ENCODE measurements at places on chromosomes 11 and 22.

DNA sequence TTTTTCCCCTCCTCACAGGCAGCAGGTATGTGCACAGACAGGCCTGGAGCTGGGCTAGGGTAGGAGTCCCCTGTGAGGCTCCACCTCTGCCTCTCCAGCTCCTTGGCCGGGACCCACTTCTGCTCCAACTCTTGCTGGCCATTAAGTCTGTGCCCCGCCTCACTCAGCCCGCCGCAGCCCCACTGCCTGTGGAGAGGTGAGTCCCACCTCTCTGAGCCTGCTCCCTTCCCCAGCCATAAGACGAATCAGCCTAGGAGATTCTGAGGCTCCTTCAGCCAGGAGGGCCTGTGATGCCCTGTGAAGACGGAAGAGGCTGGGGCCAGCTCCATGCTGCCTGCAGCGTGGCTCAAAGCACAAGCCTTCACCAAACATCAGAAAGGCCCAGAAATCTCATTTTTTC is 23.0 kb downstream of the TSKU start:
- no peak for DNase-seq

- no peak for DNase-seq
These were observed 17.7 kb downstream of the PHLDB1 start for GRCh38 chr11:118625036-118625690.

GRCh38 chr11:41786087-41786486 is 326.6 kb upstream of the LRRC4C start:
- DNase-seq, result peak; percentile 0

DNA sequence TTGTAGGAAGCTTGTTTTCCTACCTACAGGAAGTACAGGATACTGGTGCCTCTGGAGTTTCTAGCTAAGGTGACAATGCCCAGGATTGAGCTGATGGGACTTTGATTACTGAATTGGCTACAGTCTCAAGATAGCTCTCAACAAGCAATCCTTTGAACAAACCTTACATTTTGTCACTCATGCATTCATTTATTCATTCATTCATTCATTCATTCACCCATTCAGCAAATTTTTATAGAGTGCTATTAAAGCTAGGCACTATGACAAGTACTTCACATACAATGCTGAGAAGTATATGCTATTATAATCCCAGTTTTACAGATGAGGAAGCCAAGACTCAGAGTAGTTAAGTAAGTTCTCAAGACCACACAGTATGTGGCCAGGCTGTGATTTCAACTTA is 103.1 kb upstream of the MTMR2 start:
- DNase-seq, result no peak

DNA sequence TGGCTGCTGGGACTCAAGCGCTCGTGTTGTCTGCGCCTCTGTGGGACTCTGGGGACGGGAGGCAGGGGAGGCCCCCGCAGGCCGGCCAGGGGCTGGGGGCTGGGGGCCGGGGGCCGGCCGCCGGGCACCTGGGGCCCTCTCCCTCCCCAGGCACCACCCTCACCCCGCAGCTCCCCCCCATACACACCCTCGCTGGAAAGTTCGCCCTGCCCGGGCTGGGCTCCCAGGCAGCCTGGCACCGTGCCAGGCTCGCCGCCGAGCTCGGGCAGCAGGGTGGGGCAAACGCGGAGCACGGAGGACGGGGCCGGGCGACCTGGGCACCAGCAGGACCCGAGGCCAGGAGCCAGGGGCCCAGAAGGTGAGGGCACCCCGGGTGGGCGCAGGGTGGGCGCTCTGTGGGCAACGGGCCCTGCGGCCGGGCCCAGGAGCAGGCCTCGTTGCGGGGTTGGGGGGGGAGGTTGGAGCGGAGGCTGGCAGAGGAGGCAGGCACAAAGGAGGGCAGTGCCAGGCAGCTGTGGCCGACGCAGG is 76.7 kb upstream of the WNT7B start:
- peak; percentile 59 for DNase-seq

GRCh38 chr11:116563028-116563711 is 209.6 kb downstream of the BUD13 start:
- no peak for DNase-seq

DNA sequence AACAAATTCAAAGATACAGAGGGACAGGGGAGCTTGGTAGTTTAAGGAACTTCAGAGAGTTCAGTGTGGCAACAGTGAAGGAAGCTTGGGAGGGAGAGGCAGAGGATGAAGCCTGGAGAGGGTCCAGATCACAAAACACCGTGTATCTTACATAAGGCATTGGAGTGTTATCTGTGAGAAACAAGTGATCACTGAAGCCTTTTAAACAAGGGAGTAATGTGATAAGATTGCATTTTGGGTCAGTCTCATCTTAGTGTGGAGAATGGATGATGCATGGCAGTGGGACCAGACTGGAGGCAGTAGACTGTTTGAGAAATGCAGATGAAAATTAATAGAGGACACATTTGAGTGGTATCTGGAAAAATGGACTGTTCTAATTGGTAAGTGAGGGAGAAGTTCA is 79.4 kb downstream of the EXT2 start:
- no peak for DNase-seq

- peak; percentile 95 for DNase-seq
These were observed 7.6 kb downstream of the SLC39A13 start for GRCh38 chr11:47415949-47416472.

DNA sequence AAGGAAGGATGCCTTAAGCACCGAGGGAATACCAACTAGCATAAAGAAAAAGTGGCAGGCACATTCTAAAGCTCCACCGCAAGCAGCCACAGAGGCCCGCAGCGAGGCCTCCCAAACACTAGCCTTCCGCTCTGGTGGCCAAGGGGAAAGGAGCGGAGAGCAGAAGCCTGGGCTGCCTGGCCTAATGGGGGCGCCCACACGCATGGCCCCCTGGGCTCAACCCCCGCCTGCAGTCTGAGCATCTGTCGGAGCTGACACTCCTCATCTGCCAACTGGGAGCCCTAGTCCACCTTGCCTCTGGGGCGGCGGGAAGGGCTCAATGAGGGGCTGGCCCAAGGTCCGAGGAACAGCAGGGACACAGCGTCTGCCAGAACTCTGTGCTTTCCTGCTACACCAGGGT is 50.1 kb upstream of the WNT11 start:
- DNase-seq, result no peak

DNA sequence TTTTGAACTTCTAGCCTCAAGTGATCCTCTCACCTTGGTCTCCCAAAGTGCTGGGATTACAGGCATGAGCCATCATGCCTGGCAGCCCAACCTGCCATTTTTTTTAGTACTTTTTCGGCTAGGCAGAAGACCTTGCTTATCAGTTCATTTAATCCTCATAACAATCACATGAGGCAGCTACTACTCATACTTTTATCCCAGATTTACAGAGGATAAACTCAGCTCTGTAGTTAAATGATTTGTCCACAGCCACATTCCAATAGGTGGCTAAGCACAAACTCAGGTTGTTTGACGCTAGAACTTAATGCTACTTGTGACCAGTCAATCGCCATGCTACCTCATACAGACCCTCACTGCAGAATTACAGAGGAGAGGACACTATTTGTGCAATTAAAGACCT is 28.1 kb downstream of the SBF2 start:
- no peak for DNase-seq

GRCh38 chr11:79276736-79277325 is 164.0 kb downstream of the TENM4 start:
- DNase-seq, result no peak

DNA sequence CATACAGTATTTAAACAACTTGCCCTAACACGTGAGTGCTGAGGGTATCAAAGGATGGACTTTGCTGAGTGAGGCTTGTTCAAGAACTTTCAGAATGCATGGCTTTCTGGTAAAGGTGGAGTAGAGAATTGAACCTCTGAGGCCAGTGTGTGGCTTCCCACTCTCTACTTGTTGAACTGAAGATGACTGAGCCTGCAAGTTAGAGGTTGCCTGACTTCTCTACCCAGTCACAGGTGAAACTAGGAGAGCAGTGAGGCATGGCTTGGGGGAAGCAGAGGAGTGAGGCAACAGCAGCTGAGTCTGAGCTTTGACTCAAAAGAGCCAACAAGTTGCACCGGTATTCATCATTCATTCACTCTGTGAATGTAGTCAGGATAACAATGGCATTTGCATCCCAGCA is 256.4 kb upstream of the SESN3 start:
- no peak for DNase-seq

- DNase-seq, result no peak
These were observed 1.9 kb downstream of the HPS4 start for GRCh38 chr22:26481694-26482093.

GRCh38 chr11:64294774-64295173 is 3.7 kb downstream of the KCNK4 start:
- peak; percentile 47 for DNase-seq

DNA sequence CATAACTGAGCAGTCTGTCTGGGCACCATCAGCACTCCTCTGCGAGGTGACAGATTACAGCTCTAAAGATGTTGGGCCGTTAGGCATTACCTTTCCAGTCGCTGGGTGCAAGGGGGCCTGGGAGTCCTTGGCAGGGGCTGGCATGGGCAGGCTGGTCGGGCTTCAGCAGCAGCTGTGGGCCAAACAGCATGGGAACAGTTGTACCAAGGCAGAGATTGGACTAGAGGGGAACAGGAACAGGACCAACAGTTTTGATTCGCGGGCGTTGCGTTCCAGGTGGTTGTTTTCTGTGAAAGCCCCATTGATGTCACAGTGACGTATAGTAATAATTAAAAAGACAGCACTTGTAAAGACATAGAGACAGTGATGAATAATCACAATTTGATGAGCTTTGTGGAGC is 25.8 kb upstream of the B3GAT1 start:
- DNase-seq, result no peak

GRCh38 chr11:14583252-14584034 is 60.2 kb upstream of the PDE3B start:
- DNase-seq, result no peak

GRCh38 chr11:35006389-35007128 is 90.1 kb downstream of the PDHX start:
- DNase-seq, result no peak

- peak; percentile 27 for DNase-seq
These were observed 885 bp downstream of the TRMU start for GRCh38 chr22:46336119-46337078.

- peak; percentile 92 for DNase-seq
These were observed 910.4 kb downstream of the METTL15 start for GRCh38 chr11:29018631-29019030.

DNA sequence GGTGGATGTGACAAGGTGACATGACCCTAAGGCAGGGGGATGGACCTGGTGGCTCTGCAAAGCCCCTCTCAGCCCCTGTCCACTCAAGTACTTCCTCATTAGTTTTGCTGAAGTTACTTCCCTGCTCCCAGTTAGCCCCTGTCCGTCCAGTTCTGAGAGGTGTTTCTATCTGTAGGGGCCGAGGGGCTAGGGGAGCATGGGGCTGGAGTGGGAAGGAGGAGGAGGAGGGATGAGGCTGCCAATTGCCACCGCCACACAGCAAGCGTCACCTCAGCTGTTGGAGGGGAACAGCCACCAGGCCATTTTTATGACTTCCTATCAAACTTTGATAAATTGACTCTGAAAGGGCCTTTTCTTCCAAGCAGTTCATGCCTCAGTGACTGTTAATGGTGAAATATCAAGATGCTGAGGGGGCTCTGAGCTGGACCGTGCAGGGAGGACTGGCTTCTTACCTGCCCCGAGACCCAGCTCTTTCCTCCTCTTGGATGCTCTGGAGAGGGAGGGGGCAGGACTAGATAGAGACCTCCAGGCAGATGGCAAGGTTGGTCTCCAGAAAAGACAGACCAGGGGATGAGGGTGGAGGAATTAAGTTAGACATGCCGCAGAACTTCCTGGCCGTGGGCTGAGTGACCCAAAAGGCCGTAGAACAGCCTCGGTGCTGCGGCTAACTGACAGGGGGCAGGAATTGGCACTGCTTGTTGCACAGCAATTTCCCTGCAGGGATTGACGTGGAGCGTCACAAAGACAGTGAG is 137.0 kb downstream of the ST3GAL4 start:
- no peak for DNase-seq
